ENCODE measurements at places on chromosomes 5 and 9.

DNA sequence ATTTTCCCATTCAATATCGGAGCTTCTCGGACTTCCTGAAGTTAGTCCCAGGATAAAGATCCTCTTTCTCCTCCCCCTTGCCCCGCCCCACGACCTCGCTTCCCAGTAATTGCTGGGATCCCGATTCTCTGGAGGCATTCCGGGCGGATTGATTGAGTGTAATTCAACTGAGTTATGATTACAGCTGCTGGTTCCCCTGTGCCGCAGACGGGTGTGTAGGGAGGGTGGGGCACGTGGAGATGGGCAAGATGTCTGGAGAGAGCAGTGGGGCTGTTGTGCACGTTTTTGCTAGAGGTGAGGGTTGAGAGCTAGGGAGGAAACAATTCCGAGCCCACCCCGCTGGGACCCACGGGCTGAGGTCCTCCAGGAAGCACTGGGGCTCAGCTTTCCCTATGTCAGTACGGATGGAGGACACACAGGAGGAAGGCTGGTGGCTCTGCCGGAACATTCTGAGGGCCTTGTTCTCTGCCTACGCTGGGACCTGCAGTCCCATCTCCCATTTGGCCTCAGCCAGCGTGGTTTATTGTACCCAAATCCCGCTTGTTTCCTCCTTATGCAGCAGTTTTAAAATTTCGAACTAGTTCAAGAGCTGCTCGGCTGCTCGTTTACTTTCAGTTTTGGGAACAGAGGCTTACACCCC is 2.4 kb upstream of the DMRT2 start:
- DNase-seq = no peak

DNA sequence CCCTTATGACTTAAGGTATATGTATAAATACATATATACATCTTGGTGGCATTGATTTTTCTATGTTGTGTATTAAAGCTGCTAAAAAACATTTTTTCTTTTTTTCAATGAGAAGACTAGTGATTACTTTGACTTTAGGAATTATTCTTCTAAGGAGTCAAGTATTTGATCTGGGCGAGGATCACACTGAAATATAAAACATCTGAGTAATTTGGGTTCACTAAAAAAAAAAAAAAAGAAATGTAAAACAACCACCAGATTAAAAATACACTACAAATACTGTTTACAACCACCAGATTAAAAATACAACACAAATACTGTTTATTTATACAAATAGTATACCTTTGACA is 9.0 kb downstream of the UBAP1 start:
- DNase-seq = no peak

DNA sequence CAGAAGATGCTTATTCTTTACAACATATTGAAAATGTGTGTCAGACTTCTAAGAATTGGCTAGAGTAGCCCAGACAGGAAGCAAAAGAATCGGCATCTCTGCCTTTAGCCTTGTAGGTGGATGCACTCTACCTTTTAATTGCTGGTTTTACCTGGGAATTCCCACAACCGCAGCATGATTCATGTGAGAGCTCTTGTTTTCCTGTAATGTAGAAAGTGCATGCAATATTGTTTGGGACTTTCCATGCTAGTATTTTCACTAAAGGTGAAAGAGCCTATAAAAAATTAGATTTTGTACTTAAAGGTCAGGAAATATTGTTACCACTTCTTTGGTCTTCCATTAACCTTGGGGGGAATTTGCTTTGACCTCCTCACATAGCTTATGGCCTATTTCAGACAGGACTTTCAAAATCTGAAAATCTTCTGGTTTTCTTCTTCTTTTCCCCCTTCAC is 89.8 kb downstream of the NTRK2 start:
- DNase-seq = no peak

DNA sequence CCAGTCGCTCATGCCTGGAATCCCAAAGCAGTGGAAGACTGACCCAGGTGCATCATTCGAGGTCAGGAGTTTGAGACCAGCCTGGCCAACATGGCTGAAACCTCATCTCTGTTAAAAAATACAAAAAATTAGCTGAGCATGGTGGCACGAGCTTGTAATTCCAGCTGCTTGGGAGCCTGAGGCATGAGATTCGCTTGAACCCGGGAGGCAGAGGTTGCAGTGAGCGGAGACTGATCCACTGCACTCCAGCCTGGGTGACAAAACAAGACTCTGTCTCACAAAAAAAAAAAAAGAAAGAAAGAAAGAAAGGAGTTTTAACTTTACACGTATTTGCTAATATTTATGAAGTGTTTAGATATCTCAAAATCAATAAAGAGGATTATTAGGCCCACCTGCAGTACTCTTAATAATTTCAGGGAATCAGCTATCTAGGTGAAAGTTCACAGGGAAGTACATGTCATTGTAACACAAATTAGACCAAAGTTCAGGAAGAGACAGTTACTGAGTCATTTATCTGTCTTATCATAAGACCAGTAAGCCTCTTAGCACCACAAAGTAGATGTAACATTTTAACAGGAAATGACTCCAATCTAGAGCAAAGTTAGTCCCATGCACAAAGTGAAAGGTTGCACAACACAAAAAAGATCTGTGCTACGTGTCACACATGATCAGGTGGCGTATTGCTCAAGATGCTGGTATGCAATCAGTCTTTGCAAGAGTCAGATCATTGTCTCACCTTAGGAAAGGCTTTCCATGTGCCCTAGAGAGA is 34.1 kb upstream of the PLIN2 start:
- DNase-seq = peak; percentile 92

- no peak for DNase-seq
Measured at GRCh38 chr9:114366334-114367128, 21.3 kb downstream of the AKNA start.

DNA sequence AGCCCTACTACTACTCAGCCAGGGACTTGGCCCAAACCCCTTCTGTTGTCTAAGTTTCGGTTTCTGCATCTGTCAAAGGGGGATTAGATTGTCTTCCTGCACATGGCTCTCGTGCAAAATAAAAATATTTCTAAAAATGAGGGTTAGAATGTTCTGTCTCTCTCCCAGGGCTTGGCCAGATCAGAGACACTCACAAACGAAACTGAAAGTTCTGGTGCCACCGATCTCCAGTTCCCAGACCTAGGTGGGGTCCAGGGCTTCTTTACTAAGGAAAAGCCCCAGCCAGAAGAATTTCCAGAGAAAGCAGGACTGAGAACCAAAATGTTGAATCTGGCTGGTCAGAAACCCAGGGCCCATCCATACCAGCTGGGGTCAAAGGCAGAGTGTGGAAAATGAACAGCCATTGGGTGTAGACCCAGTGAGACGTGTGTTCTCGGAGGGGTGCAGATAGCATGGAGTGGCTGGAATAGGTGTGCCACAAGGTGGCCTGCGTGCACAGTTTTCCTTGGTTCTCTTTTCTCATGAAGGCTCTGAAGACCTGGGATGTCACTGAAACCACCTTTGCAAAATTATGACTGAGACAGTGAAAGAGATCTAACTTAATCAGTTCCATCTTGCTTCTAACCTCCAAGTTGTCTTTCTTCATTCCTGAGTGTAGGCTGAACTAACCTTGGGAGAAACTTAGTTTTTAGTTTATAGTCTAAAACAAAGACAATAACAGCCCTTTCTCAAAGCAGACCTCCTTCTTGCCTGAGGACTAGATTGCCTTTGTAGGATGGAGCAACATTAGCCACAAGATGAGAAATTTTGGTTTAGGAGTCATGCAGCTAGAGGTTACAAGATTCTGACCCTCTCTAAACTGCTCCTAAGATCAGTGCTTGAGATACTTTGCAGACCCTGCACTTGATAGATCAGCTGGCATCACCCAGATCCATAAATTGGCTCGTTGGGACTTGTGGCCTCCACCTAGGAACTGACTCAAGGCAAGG is 2.3 kb upstream of the SLC23A1 start:
- no peak for DNase-seq

DNA sequence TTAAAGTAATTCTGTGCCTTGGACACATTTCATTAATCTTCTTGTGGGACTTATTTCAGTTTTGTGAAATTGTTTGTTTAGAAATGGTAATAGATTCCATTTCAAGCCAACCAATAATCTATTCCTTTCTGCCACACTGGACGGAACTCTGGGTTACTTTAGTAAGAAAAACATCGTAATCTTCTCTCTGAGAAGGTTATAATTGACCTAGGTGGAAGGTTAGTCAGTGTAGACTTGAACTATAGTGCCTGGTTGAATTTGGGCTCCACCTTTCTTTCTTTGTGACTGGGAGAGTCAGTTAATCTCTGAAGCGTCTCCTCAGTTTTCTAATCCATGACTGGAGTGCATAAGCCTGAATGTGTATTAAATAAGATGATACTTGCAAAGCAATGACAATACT is 89.7 kb upstream of the PRLR start:
- no peak for DNase-seq

DNA sequence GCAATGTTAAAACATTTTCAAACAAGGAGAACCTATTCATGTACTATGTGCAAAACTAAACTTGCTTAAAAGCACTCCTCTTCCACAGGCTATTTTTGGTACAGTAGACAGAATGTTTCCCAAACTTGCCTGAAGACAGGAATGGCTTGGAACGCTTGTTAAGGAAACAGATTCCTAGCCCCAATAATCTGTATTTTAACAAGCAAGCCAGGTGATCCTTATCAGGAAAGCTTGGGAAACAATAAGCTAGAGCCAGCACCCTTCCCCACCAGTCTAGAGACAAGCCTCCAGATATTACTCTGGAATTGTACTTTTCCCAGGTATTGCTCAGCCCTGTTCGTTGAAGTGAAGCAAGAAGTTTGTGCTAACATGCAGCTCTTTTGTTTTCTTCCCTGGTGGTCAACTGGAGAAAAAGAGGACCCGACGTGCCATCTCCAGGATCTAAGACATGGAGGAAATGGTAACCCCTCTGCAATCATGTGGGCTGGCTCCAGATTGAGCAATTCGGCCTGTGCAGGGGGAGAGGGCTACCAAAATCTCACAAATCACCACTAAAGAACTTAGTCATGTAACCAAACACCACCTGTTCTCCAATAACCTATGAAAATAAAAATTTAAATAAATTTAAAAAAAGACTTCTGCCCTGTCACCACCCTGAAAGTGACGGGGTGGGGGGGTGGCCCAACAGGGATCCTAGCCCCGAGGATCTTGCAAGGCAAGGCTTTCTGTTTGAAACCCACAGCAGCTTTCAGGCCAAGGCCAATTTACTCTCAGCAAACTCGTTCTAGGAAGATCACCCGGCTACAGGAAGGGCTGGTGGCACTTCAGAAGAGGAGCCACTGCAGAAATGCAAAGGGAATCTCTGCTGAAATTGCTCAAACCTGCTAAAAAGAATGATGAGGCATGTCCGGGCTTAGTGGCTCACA is 48.6 kb downstream of the SHB start:
- DNase-seq = no peak

DNA sequence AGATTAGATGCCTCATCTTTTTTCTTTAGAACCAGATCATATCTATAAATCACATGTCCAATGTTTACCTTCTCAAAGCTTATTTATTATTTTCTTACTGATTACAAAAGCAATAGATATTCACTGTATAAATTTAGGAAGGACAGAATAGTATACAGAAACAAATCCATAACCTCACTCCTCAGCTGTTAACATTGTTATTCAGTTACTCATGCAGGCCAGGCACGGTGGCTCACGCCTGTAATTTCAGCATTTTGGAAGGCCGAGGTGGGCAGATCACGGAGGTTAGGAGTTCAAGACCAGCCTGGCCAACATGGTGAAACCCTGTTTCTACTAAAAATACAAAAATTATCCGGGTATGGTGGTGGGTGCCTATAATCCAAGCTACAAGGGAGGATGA is 15.3 kb downstream of the STOM start:
- DNase-seq = peak; percentile 36

GRCh38 chr9:112750016-112750763 is at the start of gene SNX30:
Gene SNX30 (plus strand): TSS chr9:112750760. CDS start chr9:112751002, 242 bp downstream.
- DNase-seq = peak; percentile 65

DNA sequence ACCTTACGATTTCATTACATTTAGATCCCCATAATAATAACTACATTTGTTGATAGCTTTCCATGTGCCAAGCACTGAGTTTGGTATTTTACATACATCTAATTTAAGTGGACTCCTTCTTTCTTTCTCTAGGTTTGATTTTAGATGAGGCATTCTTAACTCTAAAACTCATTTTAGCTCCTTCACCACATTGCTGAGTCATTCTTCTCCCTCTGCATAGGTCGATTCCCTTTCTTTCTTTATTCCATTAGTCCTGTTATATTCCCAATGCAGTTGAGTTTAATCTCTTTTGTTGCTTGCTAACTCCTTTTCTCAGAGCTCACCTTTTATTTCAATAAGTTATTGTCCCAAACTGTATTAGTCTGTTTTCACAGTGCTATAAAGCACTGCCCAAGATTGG is 329.8 kb downstream of the TAF11L14 start:
- no peak for DNase-seq

DNA sequence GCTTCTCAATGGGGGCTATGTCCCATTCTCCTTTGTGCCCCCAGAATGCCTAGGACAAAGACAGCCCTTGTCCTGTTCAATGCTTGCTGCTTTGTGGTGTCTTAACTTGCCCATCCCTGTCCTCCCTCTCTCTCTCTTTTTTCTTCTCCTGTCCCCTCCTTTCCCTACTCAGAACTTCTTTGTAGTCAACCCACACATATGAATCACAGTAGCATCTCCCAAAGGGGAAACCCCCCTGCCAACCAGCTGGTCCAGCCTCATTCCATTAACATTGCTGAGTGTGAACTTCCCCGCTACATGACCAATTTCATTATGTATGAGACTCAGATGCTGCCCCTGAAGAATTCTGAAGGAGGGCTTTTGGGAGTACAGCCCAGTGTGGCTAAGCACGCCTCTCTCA is 408.3 kb downstream of the ENC1 start:
- DNase-seq = no peak

DNA sequence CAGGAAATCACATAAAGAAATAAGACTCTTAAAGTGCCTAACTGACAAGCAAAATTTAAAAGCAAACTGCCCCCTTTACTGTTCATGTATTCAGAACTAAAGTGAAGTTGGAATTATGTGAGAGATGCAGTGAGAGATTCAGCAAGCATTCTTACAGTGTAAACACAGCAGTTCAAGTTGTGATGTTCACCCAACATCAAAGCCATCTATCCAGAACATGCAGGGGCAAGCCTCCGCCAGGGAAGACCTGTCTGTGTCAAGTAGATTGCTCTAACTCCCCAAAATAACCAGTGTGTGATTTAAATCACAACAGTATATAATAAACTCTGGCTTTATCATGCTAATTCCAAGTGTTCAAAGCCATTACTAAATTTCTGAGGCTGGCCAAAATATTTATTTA is 233.3 kb downstream of the BNC2 start:
- DNase-seq = no peak
